ENCODE measurements at places on chromosomes 3 and 15.

DNA sequence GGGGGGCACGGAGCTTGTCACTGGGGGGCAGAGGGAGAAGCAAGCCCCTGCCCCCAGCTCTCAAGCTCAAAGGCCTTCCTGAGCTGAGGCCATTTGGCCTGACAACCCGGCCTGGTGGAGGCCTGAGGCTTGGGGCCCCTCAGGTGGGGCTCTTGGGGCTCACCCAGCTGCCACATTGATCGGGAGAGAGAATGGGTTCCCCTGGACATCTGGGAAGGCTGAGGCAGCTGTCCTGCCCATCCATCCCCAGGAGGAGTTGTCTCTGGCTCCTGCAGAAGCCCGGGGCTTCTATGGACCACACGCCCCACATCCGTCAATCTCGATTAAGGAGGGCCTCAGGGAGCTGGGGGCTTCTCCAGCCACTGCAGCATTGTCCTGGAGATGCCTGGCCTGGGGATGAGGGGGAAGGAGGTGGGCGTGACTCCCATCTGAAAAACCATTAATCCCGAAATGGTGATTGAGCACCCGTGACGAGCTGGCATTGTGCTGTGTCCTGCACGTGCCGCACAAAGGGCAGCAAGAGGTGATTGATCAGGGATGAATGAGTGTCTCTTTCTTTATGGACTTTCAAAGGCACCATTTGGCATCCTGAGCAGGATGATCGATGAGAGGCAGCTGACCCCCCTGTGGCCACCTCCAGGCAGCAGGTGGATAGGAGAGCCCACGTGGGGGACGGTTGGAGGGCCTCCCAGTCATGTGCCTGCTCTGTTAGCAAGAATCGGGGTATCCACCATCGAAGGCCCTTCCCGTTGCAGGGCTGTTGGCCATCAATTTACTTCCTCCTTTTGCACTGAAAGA is 17.2 kb upstream of the CRABP1 start:
- no peak for DNase-seq

DNA sequence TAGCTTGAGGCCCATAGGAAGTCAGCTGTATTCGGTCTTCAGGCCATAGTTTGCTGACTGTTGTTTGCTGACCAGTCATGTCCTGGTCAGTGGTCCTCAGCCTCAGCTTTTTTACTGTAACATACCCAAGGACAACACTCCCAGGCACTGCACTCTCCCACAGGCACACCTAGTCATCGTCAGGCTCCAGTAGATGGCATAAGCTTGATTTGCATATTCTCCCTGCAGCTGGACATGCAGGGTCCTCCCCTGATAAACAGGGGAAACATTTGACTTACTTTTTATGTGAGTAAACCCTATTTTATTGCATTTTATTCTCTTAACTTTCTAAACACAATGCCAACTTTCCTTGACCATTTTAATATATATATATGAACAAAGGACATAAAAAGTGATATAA is 22.9 kb downstream of the ARHGEF3 start:
- no peak for DNase-seq

- DNase-seq = no peak
Observed at GRCh38 chr3:110711851-110712516, 359.6 kb upstream of the NECTIN3 start.

- no peak for DNase-seq
Observed at GRCh38 chr3:195438371-195438770, 4.4 kb downstream of the ACAP2 start.

DNA sequence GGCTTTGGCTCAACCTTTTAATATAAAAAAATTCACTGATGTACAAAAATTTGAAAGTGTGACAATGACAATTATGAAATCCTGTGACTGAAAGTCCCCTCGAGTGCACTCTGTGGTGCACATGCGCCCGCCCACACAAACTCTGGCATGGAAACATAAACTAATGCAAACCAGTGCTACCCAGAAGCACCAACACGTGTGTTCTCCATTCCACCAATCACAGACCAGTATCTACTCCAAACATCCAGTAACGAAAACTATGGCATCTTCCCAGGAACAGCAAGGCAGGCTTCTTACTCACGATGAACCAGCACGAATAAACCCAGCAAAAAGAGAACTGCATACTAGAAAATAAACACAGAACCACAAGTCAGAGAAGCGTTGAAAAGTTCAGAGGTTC is 11.7 kb upstream of the NMB start:
- DNase-seq = peak; percentile 42

DNA sequence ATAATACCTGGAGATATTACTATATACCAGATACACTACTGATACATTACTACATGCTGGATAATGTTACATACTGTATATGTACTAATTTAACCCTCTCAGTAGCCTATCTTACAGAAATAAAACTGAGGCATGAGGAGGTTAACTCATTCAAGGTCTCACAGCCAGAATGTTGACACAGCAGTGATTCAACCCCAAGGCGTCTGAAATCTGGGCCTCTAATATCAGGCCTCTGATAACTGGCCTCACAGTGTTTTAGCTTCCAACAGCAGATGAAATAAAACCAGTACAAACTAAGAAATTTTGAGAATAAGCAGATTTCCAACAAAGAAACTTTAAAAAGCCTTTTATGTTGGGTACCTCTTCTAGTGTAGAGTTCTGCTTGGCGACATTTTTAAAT is 23.4 kb downstream of the DZIP1L start:
- no peak for DNase-seq

- no peak for DNase-seq
Observed at GRCh38 chr3:51934139-51934850, 7.4 kb downstream of the RRP9 start.

Measured in activated T-cell treated with anti-CD3 and anti-CD28 coated beads for 48 hours (primary cell).